ENCODE measurements at places on chromosomes 4 and X.

DNA sequence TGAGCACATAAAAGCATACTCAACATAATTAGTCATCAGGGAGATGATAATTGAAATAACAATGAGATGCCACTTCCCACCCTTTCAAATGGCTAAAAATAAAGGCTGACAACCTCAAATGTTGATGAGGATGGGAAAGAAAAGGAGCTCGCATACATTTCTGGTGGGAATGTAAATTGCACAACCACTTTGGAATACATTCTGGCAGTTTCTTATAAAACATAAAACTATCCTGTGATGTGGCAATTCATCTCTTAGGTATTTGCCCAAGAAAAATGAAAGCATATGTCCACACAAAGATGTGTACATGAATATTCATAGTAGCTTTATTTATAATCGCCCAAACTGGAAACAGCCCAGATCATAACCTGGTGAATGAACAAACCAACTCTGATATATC lies 687 bp upstream of the ZNF275 start:
- DNase-seq = peak; percentile 80

GRCh38 chr4:92791871-92792440 lies 488.2 kb downstream of the GRID2 start:
- DNase-seq = no peak

DNA sequence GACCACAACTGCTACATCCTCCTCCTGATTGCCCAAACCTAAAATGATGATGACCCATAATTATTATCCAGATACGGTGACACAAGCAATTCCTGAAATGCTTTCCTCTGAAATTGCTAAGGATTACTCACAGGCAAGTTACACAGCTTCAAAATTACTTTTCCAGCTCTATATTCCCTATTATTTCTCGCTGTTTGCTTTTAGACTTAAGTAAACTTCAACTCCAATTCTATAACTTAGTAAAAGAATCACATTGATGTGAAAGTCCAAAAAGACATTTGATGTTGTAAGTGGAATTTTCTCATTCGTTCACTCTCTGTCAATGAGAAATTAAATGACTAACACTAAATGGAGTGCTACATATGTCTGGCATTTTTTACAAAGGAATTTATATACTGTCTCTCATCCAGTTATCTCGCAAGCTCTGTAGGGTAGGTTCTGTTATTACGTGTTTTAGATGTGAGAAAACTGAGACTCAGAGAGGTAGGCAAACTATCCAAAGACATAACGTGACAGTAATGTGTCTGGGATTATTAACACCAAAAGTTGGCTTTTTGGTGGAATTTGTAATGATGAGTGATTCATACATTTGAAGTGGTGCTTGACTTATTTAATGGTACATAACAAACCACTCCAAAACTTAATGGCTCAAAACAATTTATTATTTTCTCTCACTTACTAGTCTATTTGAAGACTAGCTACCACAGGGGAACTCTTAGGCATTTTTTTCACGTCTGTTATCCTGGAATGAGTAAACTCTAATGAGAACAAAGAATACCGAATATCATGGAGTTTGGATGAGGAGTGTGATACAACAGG lies 31.5 kb downstream of the PALLD start:
- DNase-seq = peak; percentile 76

- no peak for DNase-seq
Measured at GRCh38 chrX:153864101-153864500, 21.9 kb downstream of the L1CAM start.

DNA sequence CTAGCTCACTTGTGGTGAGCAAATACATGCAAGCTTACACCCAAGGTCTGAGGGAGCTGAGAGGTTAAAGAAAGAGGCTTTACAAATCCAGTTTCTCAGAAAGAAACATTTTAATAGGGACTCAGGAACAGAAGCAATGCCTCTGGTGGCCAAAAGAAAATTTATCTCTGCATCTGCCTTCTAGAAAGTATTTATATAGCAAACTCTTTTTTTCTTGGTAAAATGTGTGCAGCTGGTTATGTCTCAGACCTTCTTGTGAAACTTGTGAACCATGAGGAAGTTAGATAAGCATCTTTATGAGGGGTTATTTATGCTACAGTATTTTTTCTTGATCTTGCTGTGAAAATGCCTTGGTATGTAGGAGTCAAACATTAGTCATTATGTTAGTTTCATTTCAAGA lies 48.5 kb upstream of the CYSLTR1 start:
- no peak for DNase-seq

Data from AG10803 (cell line).